ENCODE measurements at places on chromosomes 5 and 9.
A peak's percentile ranks its signal among the peaks of the same experiment; 100 is the strongest.

GRCh38 chr5:1644810-1645571 lies 121.2 kb upstream of the LPCAT1 start:
- peak; percentile 90 for DNase-seq

GRCh38 chr9:88926781-88927505 lies 64.3 kb upstream of the S1PR3 start:
- no peak for DNase-seq

- no peak for DNase-seq
Measured at GRCh38 chr5:94776167-94776566, 157.7 kb downstream of the SLF1 start.

- no peak for DNase-seq
Measured at GRCh38 chr9:18906656-18907395, 126.2 kb downstream of the SAXO1 start.

- no peak for DNase-seq
Measured at GRCh38 chr5:94893412-94894135, 275.1 kb downstream of the SLF1 start.

GRCh38 chr5:150648294-150649107 lies 8.0 kb downstream of the SYNPO start:
- DNase-seq = no peak

GRCh38 chr5:123803359-123803758 lies 291.4 kb downstream of the CSNK1G3 start:
- DNase-seq = no peak

All from GM12892 (cell line).